ENCODE measurements at places on chromosomes 6 and 20. TPM values are rescaled to one million over a fixed set of nuclear protein-coding genes. Genes with fewer than 3 reads are reported as not detected.

COL10A1 gene
- total RNA-seq = 0.24 TPM

CST7 gene
- 11.7 TPM for total RNA-seq

GRCh38 chr20:32037929-32038328, 14.1 kb upstream of the HCK start:
- no peak for DNase-seq

DNA sequence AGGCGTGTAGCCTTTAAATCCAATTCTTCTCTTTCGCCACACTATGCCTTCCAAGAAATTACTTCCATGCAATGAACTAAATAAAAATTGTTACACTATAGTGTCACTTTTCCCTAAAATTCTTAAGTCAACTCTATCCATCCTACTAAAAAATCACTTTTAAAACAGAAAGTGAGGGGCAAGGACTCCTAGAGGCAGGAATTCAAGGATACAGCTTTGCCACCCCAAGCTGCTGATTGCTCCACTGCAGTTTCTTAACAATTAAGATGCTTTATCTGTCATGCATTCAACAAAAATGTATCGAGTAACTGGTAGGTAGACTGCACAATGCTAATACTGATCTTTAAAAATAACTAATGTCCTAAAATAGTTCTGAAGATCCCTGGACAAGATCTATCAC, 4.3 kb downstream of the MCM9 start:
- DNase-seq = no peak

- DNase-seq = no peak
Observed at GRCh38 chr20:36744764-36745191, 1.1 kb downstream of the NDRG3 start.

DNA sequence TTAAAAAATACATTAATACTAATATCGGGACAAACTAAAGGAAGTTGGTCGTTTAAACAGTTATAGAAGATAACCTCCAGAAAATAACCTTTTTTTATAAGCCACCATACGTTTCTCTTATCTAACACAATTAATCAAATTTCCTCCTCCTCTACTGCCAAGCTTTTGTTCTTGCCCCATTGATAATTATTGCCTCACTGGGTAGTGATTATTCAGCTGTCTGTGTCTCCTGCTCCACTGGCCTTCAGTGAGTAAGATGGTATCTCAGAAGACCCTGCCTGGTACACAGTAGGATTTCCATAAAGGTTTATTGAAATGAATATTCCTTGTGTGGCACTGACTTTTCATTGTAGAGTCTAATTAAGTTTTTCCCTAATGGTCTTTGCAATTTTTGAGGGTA, 165.5 kb upstream of the SCGN start:
- DNase-seq = no peak
